Right cardiac atrium (tissue), 5 donors: ENCODE measurements at places on chromosomes 11 and 22.

GRCh38 chr22:20548806-20549205 lies 41.4 kb downstream of the MED15 start:
- DNase-seq, result no peak

- DNase-seq, result no peak
These were observed 129.7 kb upstream of the PARVA start for GRCh38 chr11:12247543-12248254.

GRCh38 chr22:42343531-42344081 lies 73.2 kb upstream of the TCF20 start:
- peak; percentile 57 for DNase-seq

DNA sequence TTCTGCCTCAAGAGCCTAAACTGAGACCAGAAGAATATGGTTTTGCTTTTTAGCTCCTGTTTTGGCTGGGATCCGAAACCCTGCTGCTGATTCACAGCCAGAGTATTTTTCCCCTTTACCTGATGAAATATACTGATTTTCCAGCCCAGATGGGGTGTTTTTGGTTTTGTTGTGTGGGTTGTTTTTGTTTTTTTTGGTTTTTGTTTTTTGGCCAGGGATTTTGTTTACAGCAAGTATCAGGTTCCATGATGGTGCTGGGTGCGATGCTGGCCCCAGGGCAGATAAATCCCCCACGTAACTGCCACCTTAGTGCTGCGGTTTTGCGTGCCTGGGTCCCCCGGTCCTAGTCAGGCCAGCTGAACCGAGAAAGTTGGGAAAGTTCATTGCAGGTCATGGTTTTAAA lies 103.7 kb downstream of the ZBTB16 start:
- peak; percentile 49 for DNase-seq

- DNase-seq, result peak; percentile 89
These were observed 1.4 kb upstream of the TNNI2 start for GRCh38 chr11:1837171-1838076.

GRCh38 chr11:93329936-93330445 lies 551 bp upstream of the DEUP1 start:
- DNase-seq, result no peak

- no peak for DNase-seq
These were observed 12.5 kb downstream of the NNMT start for GRCh38 chr11:114308689-114309089.

DNA sequence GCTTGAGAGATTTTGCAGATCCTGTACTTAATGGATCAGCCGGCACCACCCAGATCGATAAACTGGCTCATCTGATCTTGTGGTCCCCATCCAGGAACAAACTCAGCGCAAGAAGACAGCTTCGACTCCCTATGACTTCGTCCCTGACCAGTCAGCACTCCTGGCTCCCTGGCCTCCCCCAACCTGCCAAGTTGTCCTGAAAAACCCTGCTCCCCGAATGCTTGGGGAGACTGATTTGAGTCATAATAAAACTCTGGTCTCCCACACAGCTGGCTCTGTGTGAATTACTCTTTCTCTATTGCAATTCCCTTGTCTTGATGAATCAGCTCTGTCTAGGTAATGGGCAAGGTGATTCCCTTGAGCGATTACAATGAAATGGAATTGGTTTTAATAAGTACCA lies 29.5 kb downstream of the OR2AG2 start:
- no peak for DNase-seq

- DNase-seq, result no peak
These were observed 15.3 kb upstream of the GAB2 start for GRCh38 chr11:78432956-78433355.

DNA sequence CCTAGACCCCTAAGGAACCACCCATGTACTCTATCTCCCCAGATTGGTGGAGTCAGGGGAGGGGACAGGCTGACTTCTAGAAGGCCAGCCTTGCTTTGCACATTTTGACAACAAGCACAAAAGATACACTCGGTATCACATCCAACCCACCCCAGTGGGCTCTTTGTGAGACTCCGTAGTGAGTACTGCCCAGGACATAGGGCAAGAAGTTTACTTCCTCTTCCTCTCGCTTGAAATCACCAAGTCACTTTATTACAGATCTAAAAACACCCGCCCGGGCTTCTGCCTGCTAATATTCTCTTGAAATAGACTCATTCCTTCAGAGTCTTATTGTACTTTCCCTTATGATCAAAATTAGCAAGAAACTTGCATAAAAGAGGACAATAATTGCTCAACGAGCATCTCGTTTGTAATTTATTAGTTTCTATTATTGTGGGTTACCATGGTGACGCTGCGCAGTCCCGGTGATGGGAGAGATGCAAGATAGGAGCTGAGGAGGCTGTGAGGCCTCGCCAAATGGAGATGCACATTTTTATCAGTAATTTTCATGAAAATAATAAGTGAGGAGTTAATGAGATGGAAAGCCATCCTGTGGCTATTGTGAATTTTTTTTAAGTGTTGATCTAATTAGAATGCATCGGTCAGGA lies 96.9 kb downstream of the FEZ1 start:
- no peak for DNase-seq

- no peak for DNase-seq
These were observed 16.8 kb upstream of the MSANTD2 start for GRCh38 chr11:124817036-124817435.

- peak; percentile 91 for DNase-seq
These were observed 29.8 kb downstream of the ADAMTS15 start for GRCh38 chr11:130478204-130478701.

DNA sequence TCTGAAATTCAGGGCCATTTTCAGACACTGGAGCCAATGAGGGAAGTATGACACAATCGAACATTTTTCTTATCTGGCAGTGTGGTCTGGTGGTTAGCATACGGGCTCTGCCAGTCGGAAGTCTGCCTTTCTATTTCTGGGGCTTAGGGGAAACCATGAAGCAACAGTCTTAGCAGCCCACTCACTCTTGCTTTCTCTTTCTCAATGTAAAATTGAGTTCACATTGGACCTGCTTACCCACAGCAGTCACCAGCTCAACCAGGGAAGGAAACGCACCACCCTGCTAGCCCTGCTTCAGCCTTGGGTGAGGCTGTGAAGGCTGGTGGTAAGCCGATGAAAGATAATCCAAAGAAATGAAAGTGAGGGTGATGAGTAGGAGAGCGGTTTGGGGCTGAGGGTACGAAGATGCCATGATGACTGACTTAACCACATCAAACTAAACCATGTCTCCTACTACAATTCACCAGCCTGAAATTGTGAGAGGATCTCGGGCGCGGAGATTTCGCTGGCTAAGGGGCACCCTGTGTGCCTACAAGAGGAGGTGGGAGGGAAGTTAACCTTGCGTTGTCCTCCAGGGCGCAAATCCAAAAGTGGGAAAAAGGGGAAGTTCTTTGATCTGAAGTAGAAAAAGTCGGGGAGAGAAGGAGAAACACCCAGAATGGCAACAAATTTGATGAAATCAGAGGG lies 2.0 kb upstream of the LMO2 start:
- DNase-seq, result no peak

- DNase-seq, result no peak
These were observed 4.8 kb downstream of the MRGPRG start for GRCh38 chr11:3213659-3214419.

- no peak for DNase-seq
These were observed 13.0 kb upstream of the OR6A2 start for GRCh38 chr11:6812390-6813005.

DNA sequence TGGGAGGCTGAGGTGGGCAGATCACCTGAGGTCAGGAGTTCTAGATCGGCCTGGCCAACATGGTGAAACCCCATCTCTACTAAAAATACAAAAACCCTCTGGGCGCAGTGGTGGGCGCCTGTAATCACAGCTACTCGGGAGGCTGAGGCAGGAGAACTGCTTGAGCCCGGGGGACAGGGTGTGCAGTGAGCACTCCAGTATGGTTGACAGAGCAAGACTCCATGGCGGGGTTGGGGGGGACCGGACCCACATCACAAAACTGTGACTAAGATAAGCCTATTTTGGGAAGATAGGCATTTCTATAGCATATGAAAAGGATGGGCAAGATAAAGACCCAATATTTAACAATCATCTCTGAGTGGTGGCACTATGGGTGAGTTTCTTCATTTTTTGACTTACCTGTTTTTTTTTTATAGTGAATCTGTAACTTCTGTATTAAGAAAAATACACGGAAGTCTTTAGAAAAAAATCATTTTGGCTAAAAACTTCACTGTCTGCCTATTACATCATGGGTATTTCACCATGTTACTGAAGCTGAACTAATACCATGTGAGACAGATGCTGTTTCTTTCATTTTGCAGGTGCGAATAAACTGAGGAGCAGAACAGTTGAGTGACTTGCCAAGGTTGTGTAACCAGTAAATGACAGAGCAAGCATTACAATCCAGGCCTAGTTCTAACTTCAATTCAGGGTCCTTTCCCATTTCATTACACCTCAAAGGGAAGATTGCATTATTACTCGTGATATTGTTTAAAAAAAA lies 2.5 kb downstream of the CELF1 start:
- DNase-seq, result no peak

DNA sequence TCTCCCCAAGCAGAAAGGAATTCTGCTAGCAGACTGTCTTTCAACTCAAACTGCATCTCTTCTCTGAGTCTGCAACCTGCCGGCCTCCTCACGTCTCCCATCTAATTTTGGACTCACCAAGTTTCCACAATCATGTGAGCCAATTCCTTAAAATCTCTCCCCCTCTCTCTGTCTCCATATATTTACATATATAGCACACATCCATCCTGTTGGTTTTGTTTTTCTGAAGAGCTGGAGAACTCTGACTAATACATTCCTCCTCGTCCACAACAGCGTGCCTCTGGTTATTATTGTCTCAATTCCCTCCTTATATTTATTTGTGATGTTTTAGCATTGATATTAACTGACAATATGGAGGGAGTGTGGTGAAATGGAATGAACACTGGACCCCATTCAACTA lies 29.6 kb upstream of the FJX1 start:
- no peak for DNase-seq

GRCh38 chr11:61193596-61193995 lies 9.7 kb upstream of the PGA3 start:
- DNase-seq, result peak; percentile 43

GRCh38 chr22:28911304-28911690 lies 27.9 kb downstream of the ZNRF3 start:
- no peak for DNase-seq

- DNase-seq, result no peak
These were observed 432.5 kb downstream of the KCNA4 start for GRCh38 chr11:29584342-29584741.

DNA sequence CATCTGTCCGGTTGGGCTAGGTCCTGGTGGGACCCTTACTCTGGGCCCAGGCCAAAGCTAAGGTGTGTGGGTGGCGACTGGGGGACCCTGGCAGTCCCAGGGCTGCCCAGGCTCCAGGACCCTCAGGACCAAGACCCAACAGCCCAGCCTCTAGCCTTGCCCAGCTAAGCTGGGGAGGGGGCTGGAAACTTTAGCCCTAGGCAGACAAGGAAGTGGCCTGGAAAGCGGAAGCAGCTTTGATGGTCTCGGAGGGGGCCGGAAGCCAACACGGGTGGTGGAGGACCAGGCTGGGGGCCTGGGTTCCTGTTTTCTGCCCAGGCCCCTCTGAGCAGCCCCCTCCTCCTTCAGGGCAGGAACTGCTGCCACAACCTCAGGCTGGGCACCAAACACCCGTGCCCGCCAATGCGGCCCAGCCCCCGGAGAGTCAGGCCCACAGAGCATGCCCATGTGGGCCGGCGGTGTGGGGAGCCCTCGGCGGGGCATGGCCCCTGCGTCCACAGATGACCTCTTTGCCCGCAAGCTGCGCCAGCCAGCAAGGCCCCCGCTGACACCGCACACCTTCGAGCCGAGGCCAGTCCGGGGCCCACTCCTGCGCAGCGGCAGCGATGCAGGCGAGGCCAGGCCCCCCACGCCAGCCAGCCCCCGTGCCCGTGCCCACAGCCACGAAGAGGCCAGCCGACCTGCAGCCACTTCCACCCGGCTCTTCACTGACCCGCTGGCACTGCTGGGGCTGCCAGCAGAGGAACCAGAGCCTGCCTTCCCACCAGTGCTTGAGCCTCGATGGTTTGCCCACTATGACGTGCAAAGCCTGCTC lies 2.8 kb downstream of the SIPA1 start:
- DNase-seq, result no peak

- DNase-seq, result no peak
These were observed 1.0 kb downstream of the CUL5 start for GRCh38 chr11:108009497-108010370.

DNA sequence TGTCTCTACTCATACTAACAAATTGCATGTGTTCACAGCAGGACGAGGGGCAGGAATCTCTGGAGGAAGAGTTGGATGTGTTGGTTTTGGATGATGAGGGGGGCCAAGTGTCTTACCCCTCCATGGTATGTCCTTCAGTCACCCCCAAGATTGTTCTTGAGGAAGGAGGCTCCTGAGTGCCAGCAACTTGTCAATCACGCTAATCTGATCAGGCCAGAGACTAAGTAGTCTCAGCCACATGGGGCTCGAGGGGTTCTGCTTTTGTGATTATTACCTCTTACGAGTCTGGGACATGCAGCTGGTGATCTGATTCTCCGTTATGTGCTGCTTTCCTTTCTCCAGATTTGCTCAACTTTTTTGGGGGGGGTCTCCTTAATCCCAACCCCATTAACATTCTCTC lies 54.3 kb downstream of the CTNND1 start:
- DNase-seq, result no peak

GRCh38 chr11:27991736-27992135 lies 116.2 kb downstream of the KIF18A start:
- no peak for DNase-seq

DNA sequence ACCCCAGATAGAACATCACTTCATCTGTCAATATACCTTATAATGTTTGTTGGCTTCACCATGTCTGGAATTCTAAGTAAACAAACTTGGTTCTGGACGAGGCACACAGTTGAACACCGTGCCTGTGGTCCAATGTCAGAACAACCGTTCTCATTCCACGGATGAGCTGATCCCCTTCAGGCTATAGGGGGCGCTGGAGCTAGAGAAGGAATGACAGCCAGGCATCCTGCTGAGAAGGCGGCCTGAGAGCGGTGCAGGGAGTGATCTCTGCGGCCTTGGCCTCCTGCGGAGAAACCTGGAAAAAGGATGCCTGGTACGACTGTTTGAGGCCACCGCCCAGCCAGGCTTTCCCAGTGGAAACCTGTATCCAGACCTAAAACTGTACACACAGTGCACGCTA lies 48.7 kb downstream of the FDX1 start:
- no peak for DNase-seq

- DNase-seq, result no peak
These were observed 2.2 kb downstream of the OR56B1 start for GRCh38 chr11:5738431-5738830.
